ENCODE measurements at places on chromosomes 2 and 18. TPM values are rescaled to one million over a fixed set of nuclear protein-coding genes. Genes with fewer than 3 reads are reported as not detected.

- DNase-seq: no peak
Measured at GRCh38 chr2:217370391-217370790, 510.5 kb upstream of the TNP1 start.

- DNase-seq: no peak
Measured at GRCh38 chr2:20190170-20190569, 34.8 kb downstream of the SDC1 start.

GRCh38 chr2:20487030-20487391 is 40.1 kb downstream of the RHOB start:
- no peak for DNase-seq

DNA sequence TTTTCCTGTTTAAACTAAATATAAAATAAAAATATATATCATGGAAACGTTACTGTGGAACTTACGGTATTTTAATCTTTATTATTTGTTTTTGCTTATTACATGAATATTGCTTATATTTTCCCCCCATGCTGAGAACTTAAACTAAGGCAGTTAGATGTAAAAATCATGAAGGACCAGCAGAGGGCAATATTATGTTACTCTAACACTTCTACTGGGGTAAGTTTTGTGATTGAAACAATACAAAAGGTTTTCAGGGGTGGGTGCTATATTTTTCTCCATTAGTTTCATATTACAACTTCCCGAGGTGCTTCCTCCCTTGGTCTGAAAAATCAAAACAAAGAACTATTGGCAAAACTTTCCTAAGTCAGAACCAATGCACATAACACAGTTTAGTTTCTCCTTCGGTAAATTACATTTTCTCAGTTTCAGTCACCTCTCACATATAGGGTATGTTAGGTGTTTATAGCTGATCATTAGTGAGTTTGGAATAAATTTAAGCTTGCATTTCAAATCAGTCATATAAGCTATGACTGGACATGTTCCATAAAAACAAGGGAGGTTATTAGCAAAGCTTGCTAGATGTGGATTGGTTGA is 54.8 kb downstream of the ZNF407 start:
- peak; percentile 70 for DNase-seq

DNA sequence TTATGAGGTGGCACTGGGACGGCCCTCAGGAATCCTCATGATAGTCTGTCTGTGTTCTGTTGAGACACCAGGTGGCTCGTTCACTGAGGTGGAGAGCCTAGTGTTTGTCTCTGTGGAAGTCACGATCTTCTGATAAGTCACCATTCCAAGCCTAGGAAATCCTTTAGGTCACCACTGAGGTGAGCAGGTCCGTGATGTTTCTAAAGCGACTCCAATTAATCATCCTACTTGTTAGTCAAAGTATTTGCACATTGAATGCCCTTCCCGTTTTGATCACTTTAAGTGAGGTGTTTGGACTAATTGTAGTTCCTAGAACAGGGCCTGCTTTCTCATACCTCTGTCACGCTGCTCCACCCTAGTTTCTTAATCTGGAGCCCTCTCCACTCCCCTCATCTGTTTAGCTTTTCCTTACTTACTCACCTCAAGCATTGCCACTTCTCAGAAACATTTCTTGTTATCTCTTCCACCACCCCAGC is 28.0 kb upstream of the DSG3 start:
- no peak for DNase-seq

GRCh38 chr2:26745609-26746327 is 18.3 kb upstream of the SLC35F6 start:
- peak; percentile 91 for DNase-seq

DNA sequence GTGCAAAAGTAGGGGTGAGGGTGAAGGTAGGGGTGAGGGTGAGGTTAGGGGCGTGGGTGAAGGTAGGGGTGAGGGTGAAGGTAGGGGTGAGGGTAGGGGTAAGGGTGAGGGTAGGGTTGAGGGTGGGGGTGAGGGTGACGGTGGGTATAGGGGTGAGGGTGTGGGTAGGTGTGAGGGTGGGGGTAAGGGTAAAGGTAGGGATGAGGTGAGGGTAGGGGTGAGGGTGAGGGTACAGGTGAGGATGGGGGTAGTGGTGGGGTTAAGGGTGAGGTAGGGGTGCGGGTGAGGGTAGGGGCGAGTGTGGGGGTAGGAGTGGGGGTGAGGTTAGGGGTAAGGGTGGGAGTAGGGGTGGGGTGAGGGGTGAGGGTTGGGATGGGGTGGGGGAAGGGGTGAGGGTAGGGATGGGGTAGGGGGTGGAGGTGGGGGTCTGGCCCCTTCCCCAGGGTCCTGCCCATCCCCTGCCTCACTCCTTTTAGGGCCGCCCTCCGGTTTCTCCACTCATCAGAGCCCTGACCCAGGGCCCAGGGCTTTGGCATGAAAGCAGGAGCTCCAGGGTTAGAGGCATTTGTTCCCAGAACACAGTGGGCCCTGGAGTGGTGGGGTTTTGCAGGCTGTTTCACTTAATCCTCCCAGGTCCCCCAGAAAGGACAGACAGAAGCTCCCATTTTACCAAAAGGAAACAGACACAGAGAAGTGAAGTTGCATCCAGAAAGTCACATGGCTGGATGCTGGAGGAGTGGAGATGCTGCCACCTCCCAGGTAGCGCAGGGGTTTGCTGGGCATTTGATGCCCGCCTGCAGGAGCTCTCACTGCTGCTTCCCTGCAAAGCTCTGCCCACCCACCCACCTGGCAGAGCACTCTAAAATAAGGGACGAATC is 26.9 kb downstream of the SNORC start:
- no peak for DNase-seq

- no peak for DNase-seq
Measured at GRCh38 chr2:240286596-240286995, 146.1 kb upstream of the OTOS start.

- DNase-seq: no peak
Measured at GRCh38 chr18:39604836-39605235, 2039.2 kb upstream of the CELF4 start.

DNA sequence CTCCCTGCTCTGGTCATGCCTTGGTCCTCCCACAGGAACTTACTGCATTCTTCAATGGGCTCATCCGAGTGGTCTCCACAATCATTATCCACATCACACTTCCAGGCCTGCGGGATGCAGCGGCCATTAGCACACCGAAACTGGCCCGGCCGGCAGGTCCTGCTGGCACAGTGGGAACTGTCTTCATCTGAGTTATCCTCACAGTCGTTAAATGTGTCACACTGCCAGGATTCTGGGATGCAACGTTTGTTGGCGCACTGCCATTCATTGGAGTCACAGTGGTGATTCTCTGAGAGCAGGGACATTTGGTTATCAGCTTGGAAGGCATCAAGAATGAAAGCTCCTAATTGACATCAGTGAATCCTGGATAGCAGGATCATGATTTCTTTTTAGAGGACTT is 104.5 kb downstream of the DHRS9 start:
- DNase-seq: no peak

DNA sequence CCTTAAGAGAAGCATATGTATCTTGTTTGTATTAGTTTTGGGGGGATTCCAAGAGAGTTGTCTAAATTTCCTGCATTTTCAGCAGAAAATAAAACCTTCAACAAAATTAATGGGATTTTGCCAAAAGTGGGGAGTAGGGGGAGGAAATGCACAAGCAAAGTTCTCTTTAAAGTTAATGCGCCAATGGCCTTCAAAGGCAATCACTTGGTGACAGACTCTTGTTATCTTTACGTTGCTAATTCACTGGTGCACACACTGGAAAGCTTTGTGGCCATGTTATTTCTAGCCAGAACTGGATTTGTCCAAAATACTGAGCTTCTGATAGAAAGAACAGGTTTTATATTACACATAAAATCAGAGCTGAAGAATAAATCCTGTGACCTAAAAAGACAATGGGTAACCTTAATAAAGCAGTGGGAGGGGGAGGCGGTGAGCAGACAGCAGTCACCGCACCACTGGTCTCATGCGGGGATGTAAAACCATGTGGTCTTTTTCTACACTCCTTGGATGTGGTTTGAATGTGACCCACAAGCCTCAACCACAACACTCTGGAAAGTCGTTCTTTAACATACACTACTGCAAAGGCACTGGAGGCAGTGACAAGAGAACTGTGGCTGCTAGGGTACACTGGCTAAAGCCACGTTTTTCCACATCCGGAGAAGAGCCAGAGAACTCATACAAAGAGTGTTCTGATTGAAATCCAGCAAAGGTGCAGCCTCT is 176.9 kb upstream of the SMAD7 start:
- peak; percentile 96 for DNase-seq

DNA sequence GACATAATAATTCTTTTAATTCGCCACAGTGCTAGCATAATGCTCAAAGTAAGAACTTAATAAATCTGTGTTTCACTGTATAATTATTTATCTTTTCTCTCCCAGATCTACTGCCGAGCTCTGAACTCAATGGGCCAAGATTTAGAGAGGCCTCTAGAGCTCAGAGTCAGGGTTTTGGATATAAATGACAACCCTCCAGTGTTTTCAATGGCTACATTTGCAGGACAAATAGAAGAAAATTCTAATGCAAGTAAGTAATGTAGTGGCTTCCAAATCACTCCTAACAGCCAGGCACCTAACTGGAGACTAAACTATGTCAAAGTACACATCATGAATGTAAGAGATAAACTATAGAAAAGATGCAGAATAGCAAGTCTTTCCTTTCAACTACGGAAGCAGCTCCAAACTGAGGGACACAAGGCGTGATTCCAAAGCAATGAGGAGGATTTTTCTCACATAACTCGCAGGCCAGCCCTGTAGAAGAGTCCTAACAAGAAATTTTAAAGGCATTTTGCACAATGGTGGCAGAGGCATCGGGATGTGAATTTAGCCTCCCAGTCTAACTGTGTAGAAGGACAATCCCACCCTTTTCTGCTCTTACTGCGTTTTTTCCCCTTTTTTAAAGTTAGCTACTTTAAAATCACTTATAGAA is 12.0 kb downstream of the DSG1 start:
- no peak for DNase-seq

- DNase-seq: peak; percentile 52
Measured at GRCh38 chr2:231900486-231900942, 25.7 kb downstream of the NPPC start.

GRCh38 chr2:181396256-181397123 is 60.7 kb upstream of the ITGA4 start:
- no peak for DNase-seq

- no peak for DNase-seq
Measured at GRCh38 chr2:10467401-10467800, 19.3 kb upstream of the ODC1 start.

DNA sequence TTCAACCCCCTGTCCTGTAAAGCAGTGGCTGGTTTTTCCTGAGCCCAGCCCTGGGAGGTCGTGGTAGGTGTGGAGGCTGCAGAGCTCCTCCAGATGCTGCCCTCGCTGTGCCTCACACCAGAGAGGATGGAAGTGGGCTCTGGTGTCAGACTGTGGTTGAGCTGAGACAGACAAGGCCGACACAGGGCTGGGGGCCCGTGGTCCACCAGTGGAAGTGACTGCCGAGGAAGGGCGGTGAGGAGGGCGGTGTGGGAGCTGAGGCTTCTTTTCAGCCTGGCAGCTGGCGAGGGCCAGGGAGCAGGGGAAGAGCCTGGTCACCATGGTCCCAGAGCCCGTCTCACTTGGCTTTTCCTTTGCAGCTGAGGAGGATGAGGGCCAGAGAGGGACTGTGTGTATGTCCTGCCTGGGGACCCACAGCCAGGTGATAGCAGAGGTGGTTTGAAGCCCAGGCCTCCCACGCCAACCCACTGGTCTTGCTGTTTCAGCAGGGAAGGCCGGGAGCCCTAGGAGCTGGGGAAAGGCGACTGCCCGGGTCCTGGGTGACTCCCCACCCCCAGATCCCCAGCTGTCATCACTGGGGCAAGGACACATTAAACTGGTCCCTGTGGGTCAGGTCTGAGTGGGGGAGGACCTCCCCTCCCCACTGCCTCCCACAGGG is 8.5 kb downstream of the SFTPB start:
- no peak for DNase-seq

DNA sequence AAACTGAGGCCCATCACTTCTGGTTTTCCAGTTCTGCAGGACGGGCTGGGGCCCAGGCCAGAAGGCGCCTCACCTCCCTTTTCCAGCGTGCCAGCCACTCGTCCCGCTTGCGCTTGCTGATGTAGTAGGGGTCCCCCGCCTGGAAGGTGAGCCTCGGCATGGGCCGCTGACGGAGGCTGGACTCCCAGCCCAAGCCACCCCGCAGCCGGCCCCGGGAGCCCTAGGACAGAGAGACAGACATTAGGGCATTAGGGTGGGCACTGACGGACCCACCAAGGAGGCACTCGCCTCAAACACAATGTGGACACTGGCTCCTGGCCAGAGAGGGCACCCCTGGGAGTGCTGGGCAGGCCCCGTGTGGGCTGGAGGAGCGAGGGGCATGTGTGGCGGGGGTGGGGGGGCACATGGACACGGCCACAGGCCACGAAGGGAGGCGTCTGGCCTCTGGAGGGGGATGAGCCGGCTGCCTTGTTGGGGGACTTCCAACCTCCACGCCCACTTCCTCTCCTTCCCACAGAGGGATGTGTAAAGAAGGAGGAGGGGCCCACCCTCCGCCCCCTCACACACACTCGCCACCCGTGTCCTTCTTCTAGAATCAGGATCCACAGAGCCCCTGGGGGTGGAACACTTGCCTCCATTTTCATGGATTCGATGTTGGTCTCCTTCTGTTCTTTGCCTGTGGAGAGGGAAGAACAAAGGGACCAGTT is 66.7 kb downstream of the DNMT3A start:
- DNase-seq: no peak

- DNase-seq: no peak
Measured at GRCh38 chr2:71534201-71534600, 80.8 kb downstream of the DYSF start.

LRRTM1 gene
- 0.77 TPM for total RNA-seq

EXOC6B gene
- total RNA-seq: 46.0 TPM

LRATD1 gene
- 23.0 TPM for total RNA-seq

CCDC141 gene
- 25.7 TPM for total RNA-seq

HOXD4 gene
- total RNA-seq: 0.74 TPM

SLC11A1 gene
- 57.6 TPM for total RNA-seq

FAM161A gene
- total RNA-seq: 3.7 TPM

CD207 gene
- 0.11 TPM for total RNA-seq

FBLN7 gene
- 2.7 TPM for total RNA-seq

ABCG5 gene
- total RNA-seq: not detected

CCL20 gene
- total RNA-seq: 8.0 TPM

TFPI gene
- 247 TPM for total RNA-seq

C2orf80 gene
- 0.25 TPM for total RNA-seq

SERPINB13 gene
- total RNA-seq: not detected

FAM168B gene
- total RNA-seq: 36.4 TPM

PJVK gene
- total RNA-seq: 5.0 TPM

LOXHD1 gene
- 3.1 TPM for total RNA-seq

PID1 gene
- 45.7 TPM for total RNA-seq

IL1RL2 gene
- total RNA-seq: 0.63 TPM

NETO1 gene
- total RNA-seq: not detected

SCN3A gene
- 2.3 TPM for total RNA-seq

Measured in lung (tissue), 17 donors.